Ovary (tissue), 10 donors: ENCODE measurements at places on chromosomes 12 and 14. TPM values are rescaled to one million over a fixed set of nuclear protein-coding genes. Genes with fewer than 3 reads are reported as not detected.
A peak's percentile ranks its signal among the peaks of the same experiment; 100 is the strongest.

The GLT8D2 gene
- total RNA-seq = 30.0 TPM

The PRKCH gene
- 47.6 TPM for total RNA-seq

The CMKLR1 gene
- total RNA-seq = 1.4 TPM

GRCh38 chr14:85418721-85419120, 111.2 kb upstream of the FLRT2 start:
- DNase-seq = no peak
- H3K27ac ChIP-seq = no peak overlapping the region
- H3K4me1 ChIP-seq = peaks cover 3% of the 10 kb centered on the region
- no peaks in the 10 kb centered on the region for H3K36me3 ChIP-seq
- H3K27me3 ChIP-seq = no peaks in the 10 kb centered on the region

DNA sequence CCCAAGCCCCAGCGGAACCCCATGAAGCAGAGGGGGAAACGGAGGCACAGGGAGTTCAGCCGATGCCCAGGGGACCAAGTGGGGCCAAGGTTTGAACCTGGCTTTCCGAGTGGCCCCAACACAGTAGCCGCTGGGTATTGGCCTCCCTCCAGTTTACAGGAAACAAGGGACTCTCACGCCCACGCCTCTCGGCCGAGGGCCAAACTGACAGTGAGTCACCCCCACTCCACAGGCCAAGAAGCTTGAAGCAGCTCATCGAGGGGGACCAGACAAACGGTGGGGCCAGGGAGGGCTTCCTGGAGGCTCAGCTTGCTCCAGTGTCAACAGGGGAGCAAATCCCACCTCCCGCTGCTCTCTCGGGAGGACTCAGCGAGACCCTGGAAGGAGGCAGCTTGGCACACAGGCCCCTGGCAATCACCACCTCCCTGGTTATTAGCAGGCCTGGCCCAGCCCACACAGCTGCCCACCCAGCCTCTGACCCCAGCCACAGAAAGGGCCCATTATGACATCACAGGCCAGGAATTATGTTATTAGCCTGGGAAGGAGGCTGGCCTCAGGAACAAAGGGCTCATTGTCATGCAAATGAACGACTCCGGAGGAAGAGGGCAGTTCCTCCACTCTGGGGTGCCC, 54.6 kb downstream of the NCOR2 start:
- no peaks in the 10 kb centered on the region for H3K36me3 ChIP-seq
- no peaks in the 10 kb centered on the region for H3K27me3 ChIP-seq
- H3K27ac ChIP-seq = peak overlapping the region; percentile 26
- DNase-seq = peak; percentile 84

DNA sequence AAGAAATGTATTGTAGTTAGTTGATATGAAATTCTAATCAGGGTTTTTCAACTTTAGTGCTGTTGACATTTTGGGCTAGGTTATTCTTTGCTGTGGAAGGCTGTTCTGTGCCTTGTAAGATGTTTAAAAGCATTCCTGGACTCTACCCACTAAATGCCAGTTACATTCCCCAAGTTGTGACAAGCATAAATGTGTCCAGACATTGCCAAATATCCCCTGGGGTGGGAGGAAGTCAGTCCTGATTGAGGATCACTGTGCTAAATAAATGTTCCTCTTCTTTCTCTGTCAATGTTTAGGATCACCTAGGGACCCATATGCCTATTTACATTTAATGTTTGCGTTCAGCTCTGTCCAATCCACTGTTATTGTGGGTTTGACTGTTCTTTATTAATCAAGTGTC, 268.3 kb downstream of the TMTC2 start:
- no peak for DNase-seq
- H3K27ac ChIP-seq = no peak overlapping the region
- H3K4me3 ChIP-seq = no peak overlapping the region
- no peaks in the 10 kb centered on the region for H3K27me3 ChIP-seq

GRCh38 chr12:94146166-94146936, 2.0 kb upstream of the PLXNC1 start:
- DNase-seq = no peak
- no peaks in the 10 kb centered on the region for H3K27me3 ChIP-seq
- peaks cover 1% of the 10 kb centered on the region for H3K4me1 ChIP-seq
- no peaks in the 10 kb centered on the region for H3K36me3 ChIP-seq
